ENCODE measurements at places on chromosomes 7 and 10.
A peak's percentile ranks its signal among the peaks of the same experiment; 100 is the strongest.

DNA sequence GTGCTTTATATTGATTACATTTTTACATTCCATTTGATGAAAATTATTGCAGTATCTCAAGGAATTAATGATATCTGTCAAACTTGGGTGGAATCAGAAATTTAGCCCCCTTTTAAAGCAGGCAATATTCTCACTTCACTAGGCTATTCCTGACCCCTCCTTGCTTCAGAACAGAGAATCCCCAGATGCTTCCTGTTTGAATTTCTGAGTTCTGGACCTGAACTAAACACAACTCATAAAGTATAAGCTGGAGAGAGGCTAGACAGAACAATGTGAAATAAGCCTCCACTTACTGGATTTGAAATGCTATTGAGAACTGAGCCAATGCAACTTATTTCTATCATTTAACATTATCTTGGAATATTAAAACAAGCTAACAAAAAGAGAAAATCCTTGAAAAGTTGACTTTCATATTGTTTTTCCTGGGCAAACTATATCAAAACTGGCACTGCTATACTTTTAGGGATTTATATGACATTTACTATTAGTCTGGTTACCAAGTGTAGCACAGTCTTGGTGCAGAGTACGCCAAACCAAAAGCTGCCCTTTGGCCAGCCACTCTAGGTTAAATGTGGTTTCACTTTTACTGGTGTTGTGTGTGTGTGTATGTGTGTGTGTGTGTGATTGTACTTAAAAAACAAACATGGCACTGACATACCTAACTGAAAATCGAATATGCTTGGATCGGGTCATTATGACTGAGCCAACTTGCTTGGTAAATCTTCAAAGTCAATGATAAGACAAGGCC is 19.0 kb upstream of the AGMO start:
- no peak for DNase-seq

GRCh38 chr7:140062118-140062527 is 628 bp downstream of the PARP12 start:
- DNase-seq: peak; percentile 60

GRCh38 chr10:4054656-4055435 is 269.8 kb upstream of the KLF6 start:
- DNase-seq: no peak

DNA sequence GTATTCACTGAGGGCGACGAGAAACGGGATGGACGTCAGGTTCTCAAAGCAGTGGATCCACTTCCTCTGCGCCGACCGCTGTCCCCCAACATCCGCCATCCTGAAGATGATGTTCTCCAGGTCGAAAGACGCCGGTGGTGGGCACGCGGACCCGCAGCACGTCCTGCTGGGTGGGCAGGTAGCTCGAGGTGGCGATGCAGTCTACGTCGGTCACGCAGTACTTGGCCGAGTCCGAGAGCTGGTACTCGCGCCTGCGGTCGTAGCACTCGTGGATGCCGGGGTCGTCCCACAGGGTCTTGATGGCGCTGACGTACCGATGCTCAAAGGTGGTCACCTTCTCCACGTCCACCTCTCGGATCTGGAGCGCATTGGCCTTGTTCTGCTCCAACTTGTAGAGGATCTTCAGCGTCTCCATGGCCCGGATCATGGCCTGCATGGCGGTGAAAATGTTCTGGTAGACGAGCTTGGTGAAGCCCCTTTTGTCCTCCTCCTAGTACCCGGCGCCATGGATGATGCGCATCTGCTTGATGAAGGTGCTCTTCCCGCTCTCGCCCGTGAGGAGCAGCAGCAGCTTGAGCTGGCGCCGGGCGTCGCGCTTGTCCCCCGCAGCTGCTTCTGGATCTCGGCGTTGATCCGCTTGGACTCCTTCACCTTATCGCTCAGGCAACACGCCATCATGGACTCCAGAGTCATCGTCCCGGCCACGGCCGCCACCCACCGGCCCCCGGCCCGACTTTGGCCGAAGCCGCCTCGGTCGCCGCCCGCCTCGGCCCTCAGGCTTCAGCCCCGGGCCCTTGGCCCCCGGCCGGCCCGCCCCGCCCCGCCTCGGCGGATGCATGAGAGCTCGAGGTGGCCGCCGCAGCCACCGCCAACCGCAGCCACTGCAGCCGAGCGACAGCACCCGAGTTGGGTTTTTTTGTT is 122.9 kb upstream of the KCTD7 start:
- DNase-seq: no peak

DNA sequence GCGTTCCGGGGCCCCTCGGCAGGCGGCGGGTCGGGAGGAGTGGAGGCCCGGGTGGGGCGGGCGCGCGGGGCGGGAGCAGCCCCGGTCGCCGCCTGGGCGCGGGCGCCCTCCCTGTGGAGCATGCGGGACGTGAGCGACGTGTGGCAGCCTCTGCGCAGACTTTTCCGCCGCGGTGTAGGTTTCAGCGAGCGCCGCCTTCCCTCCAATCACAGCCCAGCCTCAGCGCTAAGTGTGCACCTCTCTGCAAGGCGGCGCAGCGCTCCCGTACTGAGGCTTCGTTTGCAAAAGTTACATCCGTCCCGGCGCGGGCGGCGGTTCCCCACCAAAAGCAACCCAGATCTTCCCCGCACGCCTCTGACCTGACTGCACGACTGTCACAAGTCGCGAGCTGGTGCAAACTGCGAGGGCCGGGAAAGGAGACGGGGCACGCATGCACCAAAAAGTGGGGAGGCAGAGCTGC is 1.2 kb upstream of the PFKFB3 start:
- DNase-seq: peak; percentile 77
